Gastrocnemius medialis (tissue), 4 donors: ENCODE measurements at places on chromosomes 13 and 19.

- H3K27ac ChIP-seq: no peak overlapping the region
- no peak for DNase-seq
- no peaks in the 10 kb centered on the region for H3K27me3 ChIP-seq
- H3K4me3 ChIP-seq: no peak overlapping the region
- H3K4me1 ChIP-seq: no peaks in the 10 kb centered on the region
Measured at GRCh38 chr19:6988257-6988656, 33.0 kb downstream of the MBD3L2B start.

- H3K4me1 ChIP-seq: no peaks in the 10 kb centered on the region
- H3K4me3 ChIP-seq: no peak overlapping the region
- no peak overlapping the region for H3K27ac ChIP-seq
- no peaks in the 10 kb centered on the region for H3K27me3 ChIP-seq
Measured at GRCh38 chr13:66794340-66795031, 435.6 kb downstream of the PCDH9 start.

DNA sequence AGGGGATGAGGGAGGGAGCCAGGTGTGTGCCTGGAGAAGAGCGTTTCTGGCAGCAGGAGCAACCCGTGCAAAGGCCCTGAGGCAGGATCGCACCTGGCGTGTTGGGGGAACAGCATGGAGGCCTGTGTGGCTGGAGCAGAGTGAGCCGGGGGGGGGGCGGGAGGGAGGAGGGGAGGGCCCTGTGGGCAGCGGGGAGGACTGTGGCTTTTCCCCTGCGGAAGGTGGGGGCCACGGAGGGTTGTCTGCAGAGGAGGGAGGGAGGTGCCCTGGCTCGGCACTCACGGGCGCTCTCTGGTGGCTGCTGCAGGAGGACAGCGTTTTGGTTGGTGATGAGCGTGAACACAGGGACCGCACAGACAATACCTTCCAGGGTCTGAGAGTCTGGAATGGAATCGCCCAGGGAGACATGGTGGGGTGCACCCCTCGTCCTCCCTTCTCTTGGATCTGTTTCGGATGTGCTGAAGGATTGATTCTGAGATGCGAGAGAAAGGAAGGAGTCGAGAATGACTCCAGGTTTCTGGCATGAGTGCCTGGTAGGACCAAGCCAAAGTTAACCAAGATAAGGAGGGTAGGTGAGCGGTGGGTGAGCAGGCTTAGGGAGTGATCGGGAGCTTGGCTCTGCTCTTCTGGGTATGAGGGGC is 6.5 kb downstream of the RAB11B start:
- no peak overlapping the region for H3K4me3 ChIP-seq
- peak; percentile 41 for DNase-seq

DNA sequence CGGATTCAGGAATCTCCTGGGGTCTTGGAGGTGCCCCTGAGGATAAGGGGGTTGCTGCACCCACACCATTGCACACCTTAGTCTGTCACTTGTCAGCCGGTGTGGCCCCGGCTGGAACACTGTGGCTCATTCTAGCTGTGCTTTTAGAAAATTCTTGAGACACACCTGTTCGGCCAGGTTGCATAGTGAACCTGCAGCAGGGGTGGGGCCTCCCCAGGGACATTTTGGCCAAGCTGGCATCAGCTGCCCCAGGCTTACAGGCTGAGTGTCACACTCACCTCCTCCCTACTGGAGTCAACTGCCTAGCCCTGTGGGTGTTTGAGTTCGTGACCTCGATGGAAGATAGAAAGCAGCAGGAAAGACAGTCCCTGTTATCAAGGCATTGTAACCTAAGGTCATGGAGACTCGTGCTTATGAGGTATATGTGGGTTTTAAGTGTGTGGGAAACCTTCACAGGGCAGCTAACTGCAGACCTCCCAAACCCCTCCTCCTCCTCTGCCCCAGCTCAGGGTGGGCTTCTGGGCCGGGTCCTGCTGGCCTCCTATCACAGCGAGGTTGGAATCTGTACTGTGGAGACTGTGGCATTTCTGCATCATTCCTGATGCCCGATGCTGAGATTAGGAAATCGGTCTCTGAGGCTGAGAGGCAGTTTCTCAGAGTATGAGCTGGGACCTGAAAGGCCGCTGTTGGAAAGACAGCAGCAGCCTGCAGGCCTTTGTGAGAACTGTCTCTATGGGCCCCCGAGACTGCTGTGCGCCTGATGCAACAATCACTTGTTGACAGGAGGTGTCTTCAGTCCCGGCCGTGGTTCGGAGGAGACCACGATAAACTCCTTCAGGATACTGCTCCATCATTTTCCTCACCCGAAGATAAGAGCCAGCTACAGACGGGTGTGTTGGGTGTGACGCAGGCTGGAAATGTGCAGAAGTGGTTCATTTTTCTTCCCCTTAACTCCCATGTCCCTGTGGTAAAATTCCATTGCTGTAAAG is 72.2 kb downstream of the ATP11A start:
- DNase-seq: no peak
- no peaks in the 10 kb centered on the region for H3K4me1 ChIP-seq
- no peaks in the 10 kb centered on the region for H3K36me3 ChIP-seq
- H3K27ac ChIP-seq: no peak overlapping the region
- no peaks in the 10 kb centered on the region for H3K27me3 ChIP-seq

GRCh38 chr13:75760131-75761021 is 124.2 kb downstream of the LMO7 start:
- H3K36me3 ChIP-seq: no peaks in the 10 kb centered on the region
- H3K4me1 ChIP-seq: peaks cover 17% of the 10 kb centered on the region
- H3K4me3 ChIP-seq: peak overlapping the region; percentile 56
- H3K27me3 ChIP-seq: no peaks in the 10 kb centered on the region

DNA sequence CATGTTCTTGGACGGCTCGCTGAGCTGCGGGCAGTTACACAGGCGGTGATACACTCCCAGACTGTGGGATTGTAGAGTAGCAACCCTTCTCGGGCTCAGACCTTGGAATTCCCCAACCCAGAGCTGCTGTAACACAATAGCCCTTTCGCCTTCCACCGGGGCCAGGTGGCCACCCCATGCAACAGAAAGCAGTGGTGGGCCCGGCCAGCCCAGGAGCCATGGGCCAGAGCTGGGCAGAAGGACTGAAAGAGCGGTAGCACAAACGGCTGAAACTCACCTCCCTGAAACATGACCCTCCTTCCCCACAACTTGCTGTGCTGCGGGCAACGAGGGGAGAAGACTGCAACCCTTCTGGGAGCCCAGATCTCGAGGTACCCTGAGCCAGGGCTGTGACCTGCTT is 429.0 kb downstream of the SLITRK1 start:
- H3K36me3 ChIP-seq: no peaks in the 10 kb centered on the region
- H3K4me1 ChIP-seq: no peaks in the 10 kb centered on the region
- H3K4me3 ChIP-seq: no peak overlapping the region
- no peaks in the 10 kb centered on the region for H3K27me3 ChIP-seq
- H3K27ac ChIP-seq: no peak overlapping the region

DNA sequence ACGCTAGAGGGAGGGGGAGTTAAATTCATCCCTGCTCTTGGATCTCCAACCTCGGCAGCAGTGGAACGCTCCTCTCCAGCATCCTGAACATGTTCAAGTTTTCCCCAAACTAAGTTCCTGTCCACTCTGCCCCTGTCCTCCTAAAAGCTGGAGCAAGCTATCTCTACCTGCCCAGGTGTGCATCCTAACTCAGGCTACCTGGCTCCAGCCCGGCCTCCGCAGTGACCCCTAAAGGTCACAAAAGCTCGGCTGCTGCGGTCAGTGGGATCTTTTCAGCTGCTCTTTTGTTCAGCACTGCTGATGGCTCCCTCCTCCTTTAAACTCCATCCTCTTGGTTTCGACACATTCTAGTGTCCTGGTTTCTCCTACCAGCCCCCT is 1.4 kb downstream of the DCUN1D2 start:
- no peaks in the 10 kb centered on the region for H3K36me3 ChIP-seq
- peaks cover 73% of the 10 kb centered on the region for H3K4me1 ChIP-seq
- H3K4me3 ChIP-seq: peak overlapping the region; percentile 88
- peak overlapping the region; percentile 94 for H3K27ac ChIP-seq
- no peaks in the 10 kb centered on the region for H3K27me3 ChIP-seq

GRCh38 chr13:47502166-47502565 is 498.9 kb downstream of the SUCLA2 start:
- no peaks in the 10 kb centered on the region for H3K4me1 ChIP-seq
- H3K27me3 ChIP-seq: no peaks in the 10 kb centered on the region
- no peak overlapping the region for H3K4me3 ChIP-seq
- no peak overlapping the region for H3K27ac ChIP-seq
- no peak for DNase-seq

- peaks cover 3% of the 10 kb centered on the region for H3K36me3 ChIP-seq
- no peaks in the 10 kb centered on the region for H3K27me3 ChIP-seq
- peak overlapping the region; percentile 97 for H3K4me3 ChIP-seq
Measured at GRCh38 chr19:52007451-52007805, 583 bp downstream of the ZNF615 start.

- H3K27ac ChIP-seq: no peak overlapping the region
- DNase-seq: no peak
- H3K4me1 ChIP-seq: no peaks in the 10 kb centered on the region
- H3K4me3 ChIP-seq: no peak overlapping the region
- peaks cover 20% of the 10 kb centered on the region for H3K36me3 ChIP-seq
Measured at GRCh38 chr13:46747031-46747820, 49.7 kb downstream of the ESD start.

DNA sequence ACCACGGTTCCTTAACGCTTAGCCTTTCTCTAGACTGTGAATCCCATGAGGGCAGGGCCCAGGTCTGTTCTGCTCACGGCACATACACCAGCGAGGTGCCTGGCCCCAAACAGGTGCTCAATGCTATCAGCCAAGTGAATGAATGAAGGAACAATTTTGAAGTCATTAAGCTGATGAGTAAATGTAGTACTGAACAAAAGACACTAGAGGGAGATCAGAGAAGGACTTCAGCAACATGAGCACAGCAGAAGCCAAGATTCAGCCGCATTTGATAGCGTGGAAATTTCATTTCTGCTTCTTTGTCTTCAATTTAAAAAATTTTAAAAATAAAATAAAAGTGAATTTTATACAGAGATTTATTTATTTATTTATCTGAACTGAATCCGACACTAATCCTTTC is 20.1 kb upstream of the MYO16 start:
- H3K4me1 ChIP-seq: no peaks in the 10 kb centered on the region
- H3K27ac ChIP-seq: no peak overlapping the region
- DNase-seq: no peak
- H3K4me3 ChIP-seq: no peak overlapping the region

- DNase-seq: no peak
- no peaks in the 10 kb centered on the region for H3K36me3 ChIP-seq
- no peak overlapping the region for H3K27ac ChIP-seq
- H3K27me3 ChIP-seq: no peaks in the 10 kb centered on the region
Measured at GRCh38 chr19:28420811-28421550, 792.0 kb downstream of the UQCRFS1 start.

DNA sequence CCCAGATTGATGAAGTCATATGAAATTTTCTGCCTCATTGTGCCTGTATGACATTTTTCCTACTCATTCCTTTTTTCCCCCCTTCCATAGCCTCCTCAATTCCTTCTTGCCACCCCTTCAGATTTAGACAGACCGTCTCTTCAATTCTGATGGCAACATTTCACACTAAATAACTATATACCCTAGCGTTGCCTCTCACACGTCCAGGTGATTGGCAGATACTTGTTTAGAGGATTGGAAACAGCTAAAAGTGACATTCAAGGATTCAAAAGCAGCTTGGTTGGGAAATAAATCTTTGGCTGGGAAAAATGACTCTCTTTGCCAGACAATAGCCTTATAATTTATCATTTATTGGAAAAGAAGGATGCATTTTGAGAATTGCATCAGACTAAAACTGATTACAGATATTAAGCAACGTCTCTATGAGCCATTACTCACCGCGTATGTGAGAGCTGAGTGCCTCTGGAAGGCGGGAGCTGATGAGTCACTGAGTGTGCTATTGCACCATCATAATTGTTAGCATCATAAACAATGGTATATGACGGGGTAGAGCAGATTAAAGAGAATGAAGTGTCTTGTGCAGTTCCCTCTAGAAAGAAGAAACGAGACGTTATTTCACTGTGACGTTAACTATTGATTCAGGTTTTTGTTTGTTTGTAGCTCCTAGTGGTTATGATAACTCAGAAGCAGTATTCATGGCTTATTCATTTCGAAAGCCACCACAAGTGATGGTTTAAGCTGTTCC is 61.1 kb upstream of the FAM216B start:
- no peak for DNase-seq
- H3K36me3 ChIP-seq: no peaks in the 10 kb centered on the region
- H3K27me3 ChIP-seq: no peaks in the 10 kb centered on the region
- no peak overlapping the region for H3K27ac ChIP-seq
- H3K4me1 ChIP-seq: no peaks in the 10 kb centered on the region
- H3K4me3 ChIP-seq: no peak overlapping the region

DNA sequence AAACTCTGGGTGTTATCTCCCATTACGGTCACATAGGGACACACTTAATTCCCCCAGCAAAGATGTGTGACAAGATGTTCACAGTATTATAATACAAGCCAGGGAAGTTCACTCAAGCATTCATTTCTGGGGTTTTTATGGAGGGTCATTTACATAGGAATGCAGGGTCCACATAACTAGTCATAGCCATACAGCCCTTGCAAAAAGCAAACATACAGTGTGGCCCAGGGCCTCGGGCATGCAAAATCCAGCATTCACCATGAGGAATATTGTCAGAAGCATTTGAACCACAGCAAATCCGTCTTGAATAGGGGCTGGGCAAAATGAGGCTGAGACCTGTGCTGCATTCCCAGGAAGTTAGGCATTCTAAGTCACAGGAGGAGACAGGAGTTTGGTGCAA is 13.0 kb upstream of the ZNF460 start:
- no peaks in the 10 kb centered on the region for H3K36me3 ChIP-seq
- H3K4me1 ChIP-seq: no peaks in the 10 kb centered on the region
- DNase-seq: no peak
- no peaks in the 10 kb centered on the region for H3K27me3 ChIP-seq
- no peak overlapping the region for H3K4me3 ChIP-seq
- no peak overlapping the region for H3K27ac ChIP-seq
